ENCODE measurements at places on chromosomes 4 and X. TPM values are rescaled to one million over a fixed set of nuclear protein-coding genes. Genes with fewer than 3 reads are reported as not detected.

GPRIN3 gene
- not detected for total RNA-seq

LAMP2 gene
- total RNA-seq, result 112 TPM

NR3C2 gene
- 0.77 TPM for total RNA-seq

MED28 gene
- 9.1 TPM for total RNA-seq

GRCh38 chr4:1029529-1029928 lies 18.1 kb downstream of the FGFRL1 start:
- no peak for DNase-seq

- peak; percentile 85 for DNase-seq
These were observed 340.3 kb upstream of the GRID2 start for GRCh38 chr4:91963486-91963885.

GRCh38 chr4:22348410-22348809 lies 167.5 kb downstream of the ADGRA3 start:
- no peak for DNase-seq

- DNase-seq, result no peak
These were observed 194.8 kb upstream of the RASGEF1B start for GRCh38 chr4:81666491-81666890.

- DNase-seq, result no peak
These were observed 73.4 kb upstream of the EDNRA start for GRCh38 chr4:147407261-147408045.

DNA sequence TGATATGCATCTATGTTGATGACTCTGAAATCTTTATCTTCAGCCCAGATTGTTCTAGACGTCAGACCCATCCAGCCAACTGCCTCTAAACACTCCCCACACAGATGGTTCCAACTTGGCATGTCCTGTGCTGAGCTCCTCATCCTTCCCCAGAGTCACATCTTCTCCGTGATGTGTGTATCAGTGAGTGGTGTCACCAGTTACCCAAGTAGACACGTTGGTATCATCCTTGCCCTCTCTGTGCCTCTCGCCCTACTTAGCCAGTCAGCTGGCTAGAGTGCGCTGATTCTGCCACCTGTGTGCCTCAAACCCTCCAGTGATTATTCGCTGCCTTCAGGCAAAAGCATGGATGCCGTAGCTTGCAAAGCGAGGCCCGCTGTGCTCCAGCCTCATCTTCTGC lies 18.6 kb downstream of the PRIMPOL start:
- DNase-seq, result no peak

GRCh38 chr4:88998001-88998400 lies 59.0 kb downstream of the FAM13A start:
- DNase-seq, result no peak

DNA sequence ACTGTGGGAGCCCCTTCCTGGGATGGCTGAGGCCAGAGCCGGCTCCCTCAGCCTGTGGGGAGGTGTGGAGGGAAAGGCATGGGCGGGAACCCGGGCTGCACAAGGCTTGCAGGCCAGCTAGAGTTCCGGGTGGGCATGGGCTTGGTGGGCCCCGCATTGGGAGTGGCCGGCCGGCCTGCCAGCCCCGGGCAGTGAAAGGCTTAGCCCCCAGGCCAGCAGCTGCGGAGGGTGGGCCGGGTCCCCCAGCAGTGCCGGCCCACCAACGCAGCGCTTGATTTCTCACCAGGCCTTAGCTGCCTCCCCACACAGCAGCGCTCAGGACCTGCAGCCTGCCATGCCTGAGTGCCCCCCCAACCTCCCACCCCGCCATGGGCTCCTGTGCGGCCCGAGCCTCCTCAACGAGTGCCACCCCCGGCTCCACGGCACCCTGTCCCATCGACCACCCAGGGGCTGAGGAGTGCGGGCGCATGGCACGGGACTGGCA lies 78.0 kb downstream of the COX7B2 start:
- no peak for DNase-seq

DNA sequence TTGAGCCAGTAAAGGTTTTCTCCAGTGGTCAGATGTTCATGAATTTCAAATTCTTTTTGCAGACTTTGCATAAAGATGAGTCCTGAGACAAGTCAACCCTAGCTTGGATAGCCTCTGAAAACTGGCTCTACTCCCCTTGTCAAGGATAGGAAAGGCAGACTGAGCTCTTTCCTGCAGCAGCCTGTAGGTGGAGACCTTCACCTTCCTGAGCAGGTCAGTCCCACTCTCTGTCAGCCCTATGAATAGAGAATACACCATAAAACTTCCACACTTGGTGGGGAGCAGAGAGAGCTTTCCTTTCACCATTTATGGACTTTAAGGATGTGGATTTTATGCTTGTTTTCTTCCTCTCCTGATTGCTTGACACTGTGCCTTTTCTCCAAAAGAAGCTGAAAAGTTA lies 41.9 kb downstream of the PCDH19 start:
- peak; percentile 25 for DNase-seq

DNA sequence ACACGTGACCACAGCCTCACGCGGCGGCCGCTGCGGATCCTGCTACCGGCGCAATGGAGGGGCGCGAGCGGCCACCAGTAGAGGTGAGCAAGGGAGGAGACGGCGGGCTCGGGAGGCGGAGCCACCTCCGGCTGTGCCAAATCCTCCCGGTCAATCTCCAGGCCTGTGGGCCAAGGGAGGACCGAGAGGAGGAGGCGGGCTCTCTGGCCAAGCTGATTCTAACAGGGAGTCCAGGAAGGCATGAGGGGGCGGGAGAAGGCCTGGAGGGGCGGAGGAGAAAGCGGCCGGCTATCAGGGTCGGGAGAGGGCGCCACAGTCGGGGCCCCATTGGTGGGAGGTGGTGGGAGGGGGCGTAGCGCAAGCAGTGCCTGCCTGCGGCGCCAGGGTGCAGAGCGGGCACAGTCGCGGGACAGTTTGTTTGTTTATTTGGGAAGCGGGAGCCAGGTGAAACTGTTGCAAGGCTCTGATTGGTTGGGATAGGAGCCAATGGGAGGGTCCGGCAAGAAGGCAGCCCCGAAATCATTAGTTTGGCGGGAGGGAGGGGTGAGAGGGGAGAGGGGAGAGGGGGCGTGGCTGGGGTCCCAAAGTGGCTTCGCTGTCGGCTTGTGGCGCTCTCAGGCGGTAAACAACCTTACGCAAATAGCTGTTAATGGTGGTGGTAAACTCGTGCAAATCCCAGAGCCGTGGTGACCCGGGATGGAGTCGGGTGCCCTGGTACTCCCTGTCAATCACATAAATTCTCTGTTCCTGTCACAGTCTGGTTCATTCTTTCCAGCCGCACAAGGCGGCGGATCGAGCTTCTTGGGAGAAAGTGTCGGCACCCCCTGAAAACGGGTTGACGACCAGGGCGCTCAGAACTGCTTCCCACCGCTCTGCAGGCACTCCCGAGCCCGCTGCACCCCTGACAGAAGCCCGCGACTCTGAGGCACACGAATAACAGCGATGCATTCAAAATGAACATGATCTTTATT lies at the start of gene IRS4:
Gene IRS4 (minus strand): TSS at position 55 of the 971 bp plus-strand sequence.
- peak; percentile 3 for DNase-seq

- DNase-seq, result peak; percentile 78
These were observed 114.9 kb downstream of the VSIG4 start for GRCh38 chrX:65925005-65925404.

DNA sequence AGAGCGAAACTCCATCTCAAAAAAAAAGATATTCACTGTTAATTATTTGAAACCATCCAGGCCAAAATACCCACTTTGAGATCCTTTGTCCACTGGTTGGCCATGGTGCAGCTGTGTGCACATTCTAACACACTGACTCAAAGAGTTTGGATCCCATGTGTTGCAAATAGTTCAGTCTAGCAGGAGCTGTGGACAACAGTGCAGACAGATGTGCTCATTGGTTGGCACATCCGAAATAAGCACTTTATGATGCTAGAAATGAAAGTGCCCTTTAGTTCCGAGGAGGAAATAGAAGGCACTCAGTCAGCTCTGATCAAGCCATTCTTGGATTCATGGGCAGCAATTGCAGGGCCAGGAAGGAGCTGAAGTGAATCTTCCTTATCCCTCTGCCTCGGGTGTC lies 63.0 kb upstream of the TMEM150C start:
- no peak for DNase-seq

- DNase-seq, result no peak
These were observed 56.3 kb upstream of the LNX1 start for GRCh38 chr4:53647547-53647946.

DNA sequence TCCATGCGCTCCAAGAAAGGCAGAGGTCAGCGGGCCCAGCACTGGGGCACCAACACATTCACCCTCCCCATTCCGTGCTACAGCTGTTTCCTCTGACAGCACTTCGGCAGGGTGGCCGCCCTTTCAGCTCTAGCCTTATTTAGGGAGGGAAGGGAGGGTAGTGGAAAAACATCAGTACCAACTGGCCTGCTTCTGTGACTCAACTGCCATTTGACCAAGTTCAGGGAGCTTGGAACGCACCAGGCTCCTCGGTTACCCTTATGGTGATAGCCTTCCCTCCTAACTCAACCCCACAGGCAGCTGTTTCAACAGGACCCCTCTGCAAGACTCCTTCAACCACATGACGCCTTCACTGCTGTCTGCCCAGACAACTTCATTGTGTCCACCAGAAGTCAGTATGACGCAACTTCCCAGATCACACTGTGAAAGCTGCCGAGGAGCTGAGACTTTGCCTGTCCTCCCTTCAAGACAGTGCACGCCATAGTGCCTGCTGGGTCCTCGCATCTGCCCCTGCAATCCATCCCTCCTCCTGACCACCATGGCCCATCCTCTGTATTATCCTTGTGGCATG lies 132.2 kb downstream of the AFAP1 start:
- DNase-seq, result no peak

Data from bronchial epithelial cell (primary cell).